ENCODE measurements at places on chromosomes 1 and 21.

DNA sequence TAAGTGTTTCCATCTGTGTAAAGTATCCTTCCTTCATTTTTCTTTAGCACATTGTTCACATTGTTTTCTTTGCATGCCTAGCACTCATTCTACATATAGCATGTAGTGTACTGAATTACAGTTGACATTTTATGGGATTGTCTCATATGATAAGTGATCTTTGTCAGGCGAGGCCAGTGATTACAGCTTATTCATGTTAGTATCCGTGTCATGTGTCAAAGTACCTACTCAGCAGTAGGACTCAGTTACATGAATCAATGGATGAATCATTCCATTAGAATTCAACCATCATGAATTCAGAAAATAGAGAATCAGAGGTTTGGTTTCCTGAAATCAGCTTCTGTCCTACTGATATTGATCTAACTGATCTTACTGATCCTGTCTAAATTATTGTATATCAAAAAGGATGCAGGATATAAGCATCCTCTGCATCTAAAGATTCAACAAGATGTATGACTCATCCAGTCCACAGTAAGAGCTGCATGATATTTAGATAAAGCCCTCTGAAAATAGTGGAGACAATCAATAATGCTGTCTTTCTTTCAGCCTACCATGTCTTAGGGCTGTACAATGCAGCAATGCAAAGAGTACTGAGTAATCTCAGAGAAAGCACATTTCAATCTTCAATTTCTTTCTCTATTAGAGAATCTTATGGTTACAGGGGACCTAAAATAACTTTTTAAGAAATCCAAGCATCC lies 20.7 kb upstream of the HRNR start:
- DNase-seq, result no peak

- no peak for DNase-seq
These were observed 22.1 kb downstream of the RIPPLY3 start for GRCh38 chr21:37028570-37028969.

DNA sequence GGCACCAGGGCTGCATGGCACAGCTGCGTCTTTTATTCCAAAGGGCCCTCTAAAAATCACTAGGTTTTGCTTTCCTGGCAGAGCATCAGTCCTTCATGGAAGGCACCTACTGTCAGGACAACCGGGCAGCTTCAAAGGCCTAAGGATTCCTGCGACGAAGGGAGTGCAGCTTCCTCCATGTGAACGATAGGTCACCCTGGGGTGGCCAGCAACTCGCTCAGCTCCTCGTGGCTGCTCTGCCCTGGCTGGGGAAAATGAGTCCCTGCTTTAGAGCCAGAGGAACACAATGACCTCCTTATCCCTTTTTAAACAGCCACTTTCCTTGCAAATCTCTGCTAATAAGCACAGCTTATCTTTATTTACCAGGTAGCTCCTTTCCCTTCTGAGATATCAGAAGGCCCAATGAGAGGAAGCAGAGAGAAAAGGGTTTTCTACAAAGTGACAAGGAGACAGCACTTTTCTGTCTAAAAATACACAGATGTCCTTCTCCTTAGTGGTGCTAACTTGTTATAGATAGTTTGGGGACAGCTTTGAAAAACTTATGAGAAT lies 71.6 kb upstream of the SMYD2 start:
- no peak for DNase-seq

- no peak for DNase-seq
These were observed 7.7 kb downstream of the TTLL10 start for GRCh38 chr1:1181129-1181937.

- DNase-seq, result no peak
These were observed at the start of gene S100A3 for GRCh38 chr1:153548722-153549688. Gene S100A3, minus strand, starts transcription at chr1:153549258. Its CDS starts 773 bp downstream, at chr1:153548485.

- DNase-seq, result no peak
These were observed 34.9 kb downstream of the PLXNA2 start for GRCh38 chr1:208209286-208209685.

GRCh38 chr1:189859385-189859977 lies 618.2 kb downstream of the BRINP3 start:
- no peak for DNase-seq

GRCh38 chr1:228050571-228051231 lies 31.8 kb upstream of the ARF1 start:
- DNase-seq, result no peak

- no peak for DNase-seq
These were observed 79.2 kb downstream of the HFM1 start for GRCh38 chr1:91325456-91325855.

- DNase-seq, result no peak
These were observed 16.2 kb upstream of the COL18A1 start for GRCh38 chr21:45388611-45389296.

All from esophagus squamous epithelium (tissue), 5 donors.